ENCODE measurements at places on chromosomes 7 and 10. TPM values are rescaled to one million over a fixed set of nuclear protein-coding genes. Genes with fewer than 3 reads are reported as not detected.

The RELN gene
- total RNA-seq: 9.3 TPM

The GPR146 gene
- total RNA-seq: 2.7 TPM

The KEL gene
- 0.66 TPM for total RNA-seq

The OR2A42 gene
- total RNA-seq: 0.04 TPM

The HERC4 gene
- 36.4 TPM for total RNA-seq

The HGF gene
- 6.0 TPM for total RNA-seq

The PCBD1 gene
- 66.5 TPM for total RNA-seq

The COBL gene
- total RNA-seq: 60.6 TPM

The ADAMTS14 gene
- total RNA-seq: 12.5 TPM

The ZNF777 gene
- 4.1 TPM for total RNA-seq

The GOLGA7B gene
- 0.04 TPM for total RNA-seq

The AKAP9 gene
- 90.1 TPM for total RNA-seq

The PILRA gene
- 1.3 TPM for total RNA-seq

The ARHGEF35 gene
- 0.80 TPM for total RNA-seq

Data from muscle of leg (tissue), 16 donors.